ENCODE measurements at places on chromosomes 2 and 18. TPM values are rescaled to one million over a fixed set of nuclear protein-coding genes. Genes with fewer than 3 reads are reported as not detected.

- DNase-seq: no peak
- no peak overlapping the region for H3K4me3 ChIP-seq
- H3K27me3 ChIP-seq: peaks cover 24% of the 10 kb centered on the region
- no peak overlapping the region for H3K27ac ChIP-seq
- H3K4me1 ChIP-seq: peaks cover 2% of the 10 kb centered on the region
Measured at GRCh38 chr2:12064153-12064552, 317.7 kb downstream of the LPIN1 start.

DNA sequence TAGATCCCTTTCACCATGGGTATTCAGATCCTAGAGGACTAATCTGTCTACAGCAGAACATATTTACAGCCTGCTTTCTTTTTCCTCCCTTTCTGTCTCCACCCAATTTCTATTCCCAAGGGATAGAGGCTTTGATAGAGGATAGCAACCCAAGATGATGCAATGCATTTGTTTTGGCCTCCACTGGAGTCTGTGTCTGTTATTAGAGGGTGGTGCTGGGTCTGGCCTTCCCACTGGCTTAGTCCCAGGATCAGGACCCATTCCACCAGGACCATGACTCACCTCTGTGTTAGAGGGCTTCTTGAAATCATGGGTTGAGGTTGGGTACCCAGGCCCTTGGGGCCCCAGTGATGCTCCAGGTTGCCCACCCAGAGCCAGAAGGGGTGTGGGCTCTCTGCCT is 239.7 kb upstream of the TNP1 start:
- no peak for DNase-seq
- H3K27me3 ChIP-seq: peaks cover 16% of the 10 kb centered on the region
- H3K36me3 ChIP-seq: no peaks in the 10 kb centered on the region
- no peak overlapping the region for H3K27ac ChIP-seq

- H3K27me3 ChIP-seq: peaks cover 47% of the 10 kb centered on the region
- H3K4me3 ChIP-seq: no peak overlapping the region
- H3K36me3 ChIP-seq: peaks cover 2% of the 10 kb centered on the region
- peaks cover 3% of the 10 kb centered on the region for H3K4me1 ChIP-seq
- no peak for DNase-seq
Measured at GRCh38 chr2:170827841-170828532, 11.3 kb downstream of the GAD1 start.

GRCh38 chr2:238027591-238028415 is 33.0 kb upstream of the SCLY start:
- peaks cover 57% of the 10 kb centered on the region for H3K36me3 ChIP-seq
- no peak overlapping the region for H3K4me3 ChIP-seq
- H3K27ac ChIP-seq: peak overlapping the region; percentile 29
- peaks cover 19% of the 10 kb centered on the region for H3K4me1 ChIP-seq
- no peak for DNase-seq

GRCh38 chr2:181312515-181312927 is 144.7 kb upstream of the ITGA4 start:
- H3K36me3 ChIP-seq: no peaks in the 10 kb centered on the region
- peak overlapping the region; percentile 98 for H3K27ac ChIP-seq
- H3K4me3 ChIP-seq: peak overlapping the region; percentile 83
- peak; percentile 84 for DNase-seq
- no peaks in the 10 kb centered on the region for H3K27me3 ChIP-seq

The UGT1A3 gene
- total RNA-seq: not detected

The GAL3ST2 gene
- 1.2 TPM for total RNA-seq

DNA sequence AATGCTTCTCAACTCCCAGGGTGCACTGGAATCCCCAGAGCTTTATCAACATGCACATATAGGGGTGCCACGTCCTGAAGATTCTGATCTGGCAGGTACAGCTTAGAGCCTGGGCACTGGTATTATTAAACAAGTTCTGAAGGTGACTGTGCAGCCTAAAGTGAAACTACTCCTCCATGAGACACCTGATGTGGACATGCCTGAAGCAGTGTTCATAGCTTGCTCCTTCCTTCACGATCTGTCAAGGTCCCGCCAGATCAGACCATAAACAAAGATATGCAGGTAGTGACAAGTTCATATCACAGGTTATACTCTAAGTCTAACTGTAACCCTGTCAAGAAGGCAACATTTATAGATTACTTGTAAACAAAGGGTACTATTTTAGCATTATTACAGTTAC is 65.3 kb upstream of the DNER start:
- H3K27ac ChIP-seq: no peak overlapping the region
- H3K27me3 ChIP-seq: no peaks in the 10 kb centered on the region
- peaks cover 12% of the 10 kb centered on the region for H3K4me1 ChIP-seq
- no peak overlapping the region for H3K4me3 ChIP-seq
- no peak for DNase-seq

GRCh38 chr2:171540437-171540836 is 18.2 kb downstream of the CYBRD1 start:
- no peak overlapping the region for H3K4me3 ChIP-seq
- DNase-seq: no peak
- H3K27me3 ChIP-seq: peaks cover 10% of the 10 kb centered on the region
- no peaks in the 10 kb centered on the region for H3K36me3 ChIP-seq
- no peaks in the 10 kb centered on the region for H3K4me1 ChIP-seq

Data from activated CD4-positive, alpha-beta T cell treated with anti-CD3 and anti-CD28 coated beads, Interleukin-2, amount 10 ng/mL, durations not matched to agents 24 days and 14 days (primary cell).